ENCODE measurements at places on chromosomes 5 and 9. TPM values are rescaled to one million over a fixed set of nuclear protein-coding genes. Genes with fewer than 3 reads are reported as not detected.
A peak's percentile ranks its signal among the peaks of the same experiment; 100 is the strongest.

GRCh38 chr5:146440870-146441495 is 6.2 kb upstream of the TCERG1 start:
- no peak overlapping the region for H3K4me3 ChIP-seq
- H3K27me3 ChIP-seq: no peaks in the 10 kb centered on the region
- H3K4me1 ChIP-seq: no peaks in the 10 kb centered on the region
- no peak overlapping the region for H3K27ac ChIP-seq
- no peak for DNase-seq

- no peaks in the 10 kb centered on the region for H3K36me3 ChIP-seq
- no peak overlapping the region for H3K4me3 ChIP-seq
- H3K27me3 ChIP-seq: peaks cover 3% of the 10 kb centered on the region
- H3K27ac ChIP-seq: no peak overlapping the region
- H3K4me1 ChIP-seq: peaks cover 3% of the 10 kb centered on the region
- no peak for DNase-seq
Observed at GRCh38 chr5:96870094-96871026, 5.9 kb upstream of the ERAP2 start.

- peaks cover 37% of the 10 kb centered on the region for H3K4me1 ChIP-seq
- H3K27me3 ChIP-seq: no peaks in the 10 kb centered on the region
- H3K36me3 ChIP-seq: no peaks in the 10 kb centered on the region
- no peak overlapping the region for H3K27ac ChIP-seq
- H3K4me3 ChIP-seq: no peak overlapping the region
Observed at GRCh38 chr5:128083811-128084227, 253 bp downstream of the SLC12A2 start.

DNA sequence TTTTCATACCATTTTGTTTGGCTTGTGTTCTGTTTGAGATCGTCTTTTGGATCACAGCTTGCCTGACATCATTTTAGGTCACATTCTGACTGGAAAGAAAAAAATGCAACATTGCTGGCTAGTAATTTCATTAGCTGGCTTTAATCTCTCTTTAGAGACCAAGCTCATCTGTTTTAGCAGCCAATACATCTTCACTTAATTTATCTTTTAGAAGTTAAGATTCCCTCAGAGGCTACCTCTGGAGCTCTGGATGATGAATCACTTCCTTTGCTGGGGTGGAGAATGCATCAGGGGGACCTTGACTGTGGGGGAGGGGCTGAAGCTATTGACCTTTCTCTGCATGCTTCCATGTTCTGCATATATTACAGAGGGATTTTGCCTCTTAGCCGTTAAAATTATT is 181.5 kb upstream of the OTULINL start:
- peaks cover 6% of the 10 kb centered on the region for H3K4me1 ChIP-seq
- H3K4me3 ChIP-seq: no peak overlapping the region
- no peaks in the 10 kb centered on the region for H3K27me3 ChIP-seq

DNA sequence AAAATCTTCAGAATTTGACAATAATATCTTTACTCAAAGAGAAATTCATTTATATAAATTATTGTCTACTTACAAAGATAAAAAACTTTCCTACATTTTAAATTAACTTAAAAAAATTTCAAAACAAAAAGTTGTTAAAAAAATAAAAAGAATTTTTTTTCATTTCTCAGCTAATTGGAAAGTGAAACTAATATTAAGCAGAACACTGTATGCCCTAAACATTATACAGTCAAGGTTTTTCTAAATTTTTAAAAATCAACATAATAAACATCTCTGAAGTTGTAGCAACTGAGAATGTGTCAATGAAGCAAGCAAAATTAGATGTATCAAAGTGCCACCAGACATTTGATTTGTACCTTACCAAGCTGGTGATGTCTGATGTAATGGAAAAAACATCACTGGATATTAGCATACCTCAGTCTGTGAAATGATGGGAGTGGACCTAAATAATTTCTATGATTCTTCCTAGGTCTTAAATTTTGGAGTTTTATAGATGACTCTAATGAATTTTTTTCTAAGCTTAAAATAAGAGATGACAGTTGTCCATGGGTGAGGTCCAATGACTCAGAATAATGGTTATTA is 290.1 kb downstream of the ADAMTS6 start:
- H3K27ac ChIP-seq: no peak overlapping the region
- no peaks in the 10 kb centered on the region for H3K4me1 ChIP-seq
- peaks cover 2% of the 10 kb centered on the region for H3K36me3 ChIP-seq
- no peak for DNase-seq
- H3K4me3 ChIP-seq: no peak overlapping the region
- H3K27me3 ChIP-seq: no peaks in the 10 kb centered on the region

DNA sequence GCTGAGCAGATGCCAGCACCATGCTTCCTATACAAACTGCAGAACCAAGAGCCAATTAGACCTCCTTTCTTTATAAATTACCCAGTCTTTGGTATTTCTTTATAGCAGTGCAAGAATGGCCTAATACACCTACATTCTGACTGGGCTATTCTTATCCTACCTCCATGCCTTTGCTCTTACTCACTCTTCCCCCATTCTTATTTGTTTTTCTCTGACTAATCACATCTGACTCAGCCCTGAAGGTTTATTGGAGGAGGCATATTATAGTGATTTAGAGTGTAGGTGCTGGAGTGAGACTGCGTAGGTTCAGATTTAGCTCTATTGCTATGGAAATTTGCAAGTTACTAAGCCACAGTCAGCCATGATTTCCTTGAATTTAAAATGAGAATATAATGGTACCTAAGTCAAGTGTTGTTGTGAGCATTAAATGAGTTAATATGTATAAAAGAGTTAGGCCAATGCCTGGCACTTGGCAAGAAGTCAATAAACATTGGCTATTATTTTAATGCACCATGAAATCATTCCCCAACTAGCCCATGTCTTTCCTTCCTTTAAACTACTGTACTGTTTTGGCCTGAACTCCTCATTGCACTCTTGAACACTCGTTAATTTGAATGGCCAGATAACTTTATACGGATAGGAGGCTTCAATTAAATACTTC is 531.2 kb upstream of the ZNF608 start:
- DNase-seq: no peak
- no peak overlapping the region for H3K4me3 ChIP-seq
- H3K27me3 ChIP-seq: no peaks in the 10 kb centered on the region

- peak overlapping the region; percentile 34 for H3K4me3 ChIP-seq
- peaks cover 2% of the 10 kb centered on the region for H3K36me3 ChIP-seq
- H3K4me1 ChIP-seq: peaks cover 38% of the 10 kb centered on the region
Observed at GRCh38 chr5:124888050-124888506, 141.6 kb upstream of the ZNF608 start.

GRCh38 chr9:109996936-109997580 is 210.9 kb downstream of the C9orf152 start:
- H3K4me3 ChIP-seq: no peak overlapping the region
- DNase-seq: no peak
- H3K4me1 ChIP-seq: no peaks in the 10 kb centered on the region
- H3K27me3 ChIP-seq: no peaks in the 10 kb centered on the region

DNA sequence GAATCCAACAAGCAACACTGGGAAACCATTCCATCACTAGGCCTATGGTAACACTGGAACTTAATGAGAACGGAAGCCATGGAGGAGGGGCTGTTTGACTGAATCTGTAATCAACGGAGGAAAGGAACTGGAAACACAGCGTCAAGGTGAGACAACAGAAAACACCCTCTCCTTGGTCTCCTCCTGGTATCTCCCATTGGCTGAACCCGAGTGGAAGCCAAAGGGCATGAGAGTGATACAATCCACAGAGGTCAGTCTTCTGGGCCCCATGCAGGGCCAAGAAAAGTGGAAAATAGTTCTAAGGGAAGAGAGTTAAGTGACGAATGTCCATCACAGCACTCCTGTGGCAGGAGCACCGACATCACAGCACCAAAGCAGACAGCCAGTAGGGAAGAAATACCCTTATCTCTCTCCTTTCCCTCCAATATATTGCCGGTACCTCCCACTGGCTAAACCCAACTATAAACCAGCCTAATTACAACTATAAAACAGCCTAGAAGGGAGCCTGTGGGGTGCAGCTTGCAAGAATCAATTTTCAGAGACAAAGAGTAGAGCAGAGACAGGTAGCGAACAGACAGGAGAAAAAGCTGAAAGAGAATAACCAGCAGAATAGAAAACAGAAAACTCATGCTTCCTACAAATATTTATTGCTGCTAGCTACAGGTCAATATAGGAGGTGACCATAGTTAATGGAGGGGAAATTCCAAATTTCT is 107.4 kb upstream of the IFNE start:
- no peak overlapping the region for H3K27ac ChIP-seq
- H3K4me1 ChIP-seq: peaks cover 3% of the 10 kb centered on the region
- H3K4me3 ChIP-seq: no peak overlapping the region
- H3K36me3 ChIP-seq: no peaks in the 10 kb centered on the region
- DNase-seq: no peak

DNA sequence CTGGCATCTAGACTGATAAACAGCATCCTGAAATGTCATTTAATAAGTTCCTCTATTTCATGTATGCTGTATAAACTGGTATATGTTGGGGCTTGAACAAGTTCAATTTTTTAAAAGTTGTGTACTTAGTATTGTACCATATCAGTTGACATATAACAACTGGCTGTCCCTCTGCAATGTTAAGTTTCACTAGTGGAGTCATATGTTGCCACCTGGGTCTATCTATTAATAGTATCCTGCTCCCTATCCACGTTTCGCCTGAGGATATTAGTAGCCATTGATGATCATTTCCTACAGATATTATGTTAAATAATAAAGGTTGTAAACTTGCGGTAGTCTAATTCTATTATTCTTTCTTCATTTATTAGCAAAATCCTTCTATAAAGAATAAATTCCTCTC is 177.6 kb downstream of the RFX3 start:
- DNase-seq: no peak
- no peak overlapping the region for H3K4me3 ChIP-seq
- peaks cover 6% of the 10 kb centered on the region for H3K36me3 ChIP-seq
- no peak overlapping the region for H3K27ac ChIP-seq
- H3K4me1 ChIP-seq: peaks cover 10% of the 10 kb centered on the region

DNA sequence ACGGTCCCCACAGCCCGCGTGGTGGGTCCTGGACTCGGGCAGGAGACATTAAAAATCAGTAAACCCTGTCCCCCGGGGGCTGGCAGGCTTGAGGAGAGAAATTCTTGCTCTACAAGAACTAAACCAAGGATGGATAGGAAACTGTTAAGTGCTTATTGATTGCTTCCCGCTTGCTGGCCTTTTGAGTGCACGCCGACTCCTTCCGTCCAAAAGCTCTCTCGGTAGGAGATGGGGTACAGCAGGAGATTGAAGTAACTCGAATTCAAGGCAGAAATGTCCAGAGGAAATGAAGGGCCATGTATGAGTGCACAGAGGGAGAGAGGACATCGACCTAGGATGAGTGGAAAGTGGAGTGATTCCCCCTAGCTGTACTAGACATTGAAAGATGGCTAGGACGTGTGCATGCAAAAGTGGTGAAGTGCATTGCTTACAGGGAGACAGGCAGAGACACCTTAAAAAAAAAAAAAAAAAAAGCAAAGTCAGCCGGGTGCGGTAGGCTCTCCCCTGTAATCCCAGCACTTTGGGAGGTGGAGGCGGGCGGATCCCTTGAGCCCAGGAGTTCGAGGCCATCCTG is 923 bp downstream of the RECK start:
- H3K4me1 ChIP-seq: peaks cover 11% of the 10 kb centered on the region
- no peak for DNase-seq
- H3K36me3 ChIP-seq: no peaks in the 10 kb centered on the region
- no peaks in the 10 kb centered on the region for H3K27me3 ChIP-seq

GRCh38 chr5:17359451-17360011 is 138.5 kb upstream of the TAF11L2 start:
- DNase-seq: no peak
- peaks cover 8% of the 10 kb centered on the region for H3K4me1 ChIP-seq
- no peak overlapping the region for H3K4me3 ChIP-seq

GRCh38 chr5:100574716-100575115 is 39.5 kb downstream of the FAM174A start:
- no peak overlapping the region for H3K4me3 ChIP-seq
- no peak overlapping the region for H3K27ac ChIP-seq
- H3K36me3 ChIP-seq: peaks cover 7% of the 10 kb centered on the region
- no peak for DNase-seq

DNA sequence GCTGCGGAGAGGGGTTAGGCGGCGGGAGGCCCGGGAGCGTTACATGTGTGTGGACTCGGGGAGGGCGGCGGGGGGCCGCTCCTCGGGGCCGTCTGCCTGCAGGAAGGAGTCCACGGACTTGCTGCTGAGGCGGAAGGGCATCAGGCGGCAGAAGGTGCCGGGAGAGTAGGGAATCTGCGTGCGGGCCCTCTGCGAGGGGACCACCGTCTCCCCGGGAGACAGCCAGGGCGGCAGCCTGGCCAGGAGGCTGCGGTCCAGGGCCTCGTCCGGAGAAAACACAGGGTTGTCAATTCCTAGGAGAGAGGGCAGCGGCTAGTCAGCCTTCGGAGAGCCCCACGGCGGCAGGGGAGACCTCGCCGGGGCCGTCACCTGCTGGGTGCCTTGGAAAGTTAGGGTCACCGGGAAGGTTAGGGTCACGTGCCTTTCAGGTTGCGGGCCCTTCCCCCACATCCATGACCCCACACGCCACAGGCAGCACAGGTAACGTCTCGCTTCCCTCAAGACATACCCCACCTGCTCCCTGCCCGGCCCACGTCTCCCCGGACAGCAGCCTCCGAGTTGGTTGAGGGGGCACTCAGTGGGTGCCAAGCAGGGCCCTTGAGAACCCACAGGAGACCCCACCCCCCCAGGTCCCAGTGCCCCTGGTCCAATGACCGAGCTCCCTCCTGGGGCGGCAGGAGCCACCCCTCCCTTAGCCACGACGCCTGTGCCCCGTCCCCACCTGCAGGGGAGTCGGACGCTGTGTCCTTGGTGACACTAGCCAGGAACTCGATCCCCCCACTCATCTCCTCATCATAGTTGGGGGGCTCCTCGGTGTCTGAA is 32.1 kb downstream of the EXOC3 start:
- no peak for DNase-seq
- peak overlapping the region; percentile 55 for H3K4me3 ChIP-seq
- no peak overlapping the region for H3K27ac ChIP-seq
- peaks cover 3% of the 10 kb centered on the region for H3K27me3 ChIP-seq
- peaks cover 8% of the 10 kb centered on the region for H3K4me1 ChIP-seq

GRCh38 chr5:125974679-125975078 is 448.5 kb upstream of the GRAMD2B start:
- H3K4me3 ChIP-seq: no peak overlapping the region
- no peak overlapping the region for H3K27ac ChIP-seq
- no peak for DNase-seq

GRCh38 chr9:18499980-18500379 is 26.0 kb downstream of the ADAMTSL1 start:
- peak overlapping the region; percentile 15 for H3K27ac ChIP-seq
- H3K4me3 ChIP-seq: no peak overlapping the region
- H3K36me3 ChIP-seq: no peaks in the 10 kb centered on the region
- peaks cover 25% of the 10 kb centered on the region for H3K4me1 ChIP-seq
- H3K27me3 ChIP-seq: no peaks in the 10 kb centered on the region
- DNase-seq: no peak

- no peak for DNase-seq
- H3K27ac ChIP-seq: no peak overlapping the region
- H3K4me1 ChIP-seq: no peaks in the 10 kb centered on the region
- H3K4me3 ChIP-seq: no peak overlapping the region
- no peaks in the 10 kb centered on the region for H3K27me3 ChIP-seq
Observed at GRCh38 chr9:105842023-105842644, 147.8 kb downstream of the TMEM38B start.

- H3K27ac ChIP-seq: no peak overlapping the region
- no peaks in the 10 kb centered on the region for H3K4me1 ChIP-seq
- no peaks in the 10 kb centered on the region for H3K36me3 ChIP-seq
- no peak overlapping the region for H3K4me3 ChIP-seq
- peaks cover 17% of the 10 kb centered on the region for H3K27me3 ChIP-seq
Observed at GRCh38 chr9:108400297-108400696, 455.5 kb downstream of the ACTL7B start.

Gene CDH12
- 2.8 TPM for total RNA-seq

Gene FYB1
- total RNA-seq: not detected

Gene FXN
- 25.7 TPM for total RNA-seq

Gene EXOSC2
- total RNA-seq: 46.5 TPM

Gene SMIM33
- not detected for total RNA-seq

Gene DOK3
- 13.7 TPM for total RNA-seq

Gene PLAA
- 46.0 TPM for total RNA-seq
